T1000 (cell line): ENCODE measurements at places on chromosomes 4 and X.

GRCh38 chr4:78764498-78764961 is 11.6 kb upstream of the BMP2K start:
- DNase-seq, result no peak

- DNase-seq, result no peak
Observed at GRCh38 chr4:10659251-10659650, 25.3 kb downstream of the CLNK start.

DNA sequence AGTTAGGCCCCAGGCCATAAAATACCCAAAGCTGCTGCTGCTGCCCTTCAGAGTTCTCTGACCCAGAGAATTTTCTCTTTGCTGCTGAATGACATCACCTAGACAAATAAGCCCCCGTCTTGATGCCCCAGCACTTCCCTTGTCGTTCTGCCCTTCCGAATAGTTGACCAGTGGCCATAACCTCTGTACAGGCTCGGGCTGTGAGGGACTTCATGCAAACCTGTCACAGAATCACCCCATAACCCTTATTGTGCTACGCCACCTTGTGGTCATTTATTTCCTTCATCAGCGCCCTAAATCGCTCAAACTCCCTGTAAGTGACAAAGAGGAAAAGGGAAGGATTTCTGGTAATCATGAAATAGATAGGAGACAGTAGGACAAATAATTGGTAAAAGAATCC is 18.8 kb downstream of the SPACA5 start:
- peak; percentile 1 for DNase-seq

- no peak for DNase-seq
Observed at GRCh38 chr4:85831647-85832046, 356.7 kb downstream of the ARHGAP24 start.

DNA sequence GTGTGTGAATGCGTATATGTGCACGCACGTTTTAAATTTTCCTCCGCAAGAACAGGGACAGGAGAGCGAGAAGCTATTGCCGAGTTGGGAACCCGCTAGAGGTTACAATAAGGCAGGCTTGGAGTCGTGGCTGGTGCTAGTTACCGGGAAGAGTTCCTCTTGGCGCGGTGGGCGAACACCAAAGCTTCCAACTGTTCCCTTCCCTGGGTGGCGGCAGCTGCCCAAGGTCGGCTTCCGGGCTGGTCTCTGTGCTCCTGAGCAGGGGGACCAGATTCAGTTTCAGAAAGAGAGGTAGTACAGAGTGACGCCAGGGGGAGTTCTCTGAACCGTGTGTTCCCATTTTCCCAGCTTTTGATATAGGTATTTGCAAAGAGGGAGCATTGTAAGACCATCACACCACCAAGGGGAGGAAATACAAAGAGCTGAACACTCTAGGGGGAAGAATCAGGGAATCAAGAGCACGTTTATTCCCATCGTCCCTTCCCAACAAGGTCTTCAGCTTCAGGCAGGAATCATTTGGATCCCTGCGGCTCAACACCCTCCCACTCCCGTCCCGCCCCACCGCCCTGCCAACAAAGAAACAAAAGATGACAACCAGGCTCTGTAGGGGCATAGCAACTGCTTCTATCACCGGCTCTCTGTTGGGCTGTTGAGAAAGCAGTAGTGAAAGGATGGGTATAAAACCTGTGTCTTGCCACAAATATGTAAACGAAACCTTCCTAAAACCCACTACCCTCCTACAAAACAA is 113.6 kb upstream of the TEX13C start:
- DNase-seq, result no peak

GRCh38 chrX:24396236-24396930 is 35.9 kb downstream of the SUPT20HL1 start:
- DNase-seq, result no peak

GRCh38 chr4:112031712-112032328 is 113.4 kb upstream of the FAM241A start:
- DNase-seq, result peak; percentile 14

DNA sequence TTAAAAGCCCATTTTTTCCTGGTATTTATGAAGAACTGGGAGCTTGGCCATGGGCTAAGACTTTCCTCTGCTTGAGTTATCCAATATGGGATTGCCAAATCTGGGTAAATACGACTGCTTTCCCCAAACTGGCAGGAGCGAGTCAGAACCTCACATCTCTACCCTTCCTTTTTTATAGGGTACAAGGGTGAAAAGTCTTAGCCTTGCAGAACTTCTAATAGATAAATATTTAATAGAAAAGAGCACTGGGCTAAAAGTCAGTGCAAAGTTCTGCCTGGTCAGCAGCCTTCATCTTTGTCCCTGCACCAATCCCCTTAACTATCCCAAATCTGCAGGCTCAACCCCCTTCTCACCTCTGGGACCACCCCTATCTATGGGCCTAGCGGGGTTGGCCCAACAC is 61.6 kb upstream of the ACSL1 start:
- no peak for DNase-seq
